ENCODE measurements at places on chromosomes 3 and 15.

DNA sequence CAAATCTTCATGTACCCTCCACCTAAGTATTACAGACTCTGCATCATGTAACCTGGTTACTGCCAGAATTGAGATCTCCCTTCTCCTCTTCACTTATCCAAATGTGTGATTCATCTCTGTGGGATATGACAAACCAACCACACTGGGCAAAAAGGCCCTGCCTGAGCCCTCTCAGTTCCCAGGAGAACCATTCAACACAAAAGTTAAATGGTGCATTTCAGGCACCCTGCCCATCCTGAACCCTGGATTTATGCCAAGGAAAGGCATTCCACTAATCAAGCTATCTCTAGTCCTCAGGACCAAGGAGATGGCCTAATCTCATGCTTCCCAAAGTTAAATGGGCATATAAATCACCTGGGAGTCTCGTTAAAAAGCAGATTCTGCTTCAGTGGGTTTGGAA is 108.5 kb downstream of the TNIK start:
- DNase-seq, result peak; percentile 95

DNA sequence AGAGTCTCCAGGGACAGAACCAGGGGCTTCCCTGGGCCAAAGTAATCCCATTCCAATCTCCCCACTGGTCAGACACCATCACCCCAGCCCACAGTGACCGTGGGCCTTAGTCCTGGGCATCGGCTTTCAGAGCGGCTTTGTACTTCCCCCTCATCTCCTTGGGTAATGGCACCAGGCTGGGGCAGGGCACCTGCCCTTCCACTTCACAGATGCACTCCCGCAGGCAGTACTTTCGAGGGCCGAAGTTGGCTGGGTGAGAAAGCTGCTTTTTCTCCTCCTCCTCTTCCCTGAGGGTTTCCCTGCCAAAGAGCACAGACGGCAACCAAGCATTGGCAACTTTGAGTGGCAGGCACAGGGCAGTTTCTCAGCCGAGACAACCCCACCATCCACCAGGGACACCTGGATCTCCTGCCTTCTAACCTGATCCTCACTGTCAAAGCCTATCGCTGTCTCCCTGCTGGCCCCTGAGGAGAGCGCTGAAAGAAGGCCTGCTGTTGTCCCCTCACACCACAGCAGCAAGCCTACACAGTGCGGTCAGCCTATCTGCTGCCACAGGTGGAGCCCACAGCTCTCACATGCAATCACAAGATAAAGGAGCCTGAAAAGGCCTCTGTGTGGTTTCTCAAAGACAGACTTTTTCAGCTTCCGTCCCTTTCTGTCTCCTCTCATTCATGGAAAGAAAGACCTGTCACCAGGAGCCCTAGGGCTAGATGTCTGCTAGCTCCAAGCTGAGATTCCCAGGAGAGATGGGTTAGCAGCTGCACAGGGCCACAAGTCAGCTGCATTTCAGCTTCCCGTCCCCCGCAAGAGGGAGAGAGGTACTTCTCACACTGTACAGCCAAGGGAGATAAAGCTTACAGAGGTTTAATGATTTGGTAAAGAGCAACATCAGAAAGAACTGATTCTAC is 12.5 kb downstream of the MRPS25 start:
- DNase-seq, result no peak

GRCh38 chr3:126259411-126260391 is 79.3 kb upstream of the ALDH1L1 start:
- no peak for DNase-seq

DNA sequence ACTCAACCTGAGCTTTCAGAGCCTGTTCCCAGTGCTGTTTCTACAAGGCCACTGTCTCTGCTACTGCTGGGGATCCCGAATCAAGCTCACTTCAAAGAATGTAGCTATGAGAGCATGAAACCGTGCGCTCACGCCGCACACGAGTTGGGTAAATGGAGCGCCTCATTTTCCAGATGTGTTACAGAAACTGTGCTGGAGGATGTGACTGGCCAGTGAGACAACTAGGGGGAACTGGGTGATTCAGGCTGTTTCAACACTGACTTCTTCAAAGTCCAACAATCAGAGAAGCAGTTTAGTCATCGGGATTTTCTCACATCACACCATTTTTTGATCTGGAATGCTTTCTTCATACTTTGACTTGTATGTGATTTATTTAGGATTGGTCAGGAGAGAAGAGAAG is 3.5 kb downstream of the ZNF710 start:
- DNase-seq, result peak; percentile 95

DNA sequence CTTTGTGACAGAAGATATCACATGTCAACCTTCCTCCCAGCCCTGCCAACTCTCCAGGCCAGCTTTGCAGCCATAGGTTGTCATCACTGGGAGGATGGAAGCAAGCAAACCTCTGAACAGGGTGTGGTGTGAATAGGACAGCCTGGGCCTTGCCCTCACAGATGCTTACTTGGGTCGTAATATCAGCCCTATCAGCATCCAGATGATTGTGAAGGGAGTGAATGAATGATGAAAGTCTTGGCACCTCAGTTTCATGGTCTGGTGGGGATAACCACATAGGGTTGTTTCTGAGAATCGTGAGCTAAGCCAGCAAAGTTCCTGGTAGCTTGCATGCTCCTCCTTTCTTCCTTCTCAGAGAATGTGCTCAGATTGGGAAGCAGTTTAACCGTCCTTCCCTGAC is 55.1 kb upstream of the POLR2M start:
- DNase-seq, result no peak

DNA sequence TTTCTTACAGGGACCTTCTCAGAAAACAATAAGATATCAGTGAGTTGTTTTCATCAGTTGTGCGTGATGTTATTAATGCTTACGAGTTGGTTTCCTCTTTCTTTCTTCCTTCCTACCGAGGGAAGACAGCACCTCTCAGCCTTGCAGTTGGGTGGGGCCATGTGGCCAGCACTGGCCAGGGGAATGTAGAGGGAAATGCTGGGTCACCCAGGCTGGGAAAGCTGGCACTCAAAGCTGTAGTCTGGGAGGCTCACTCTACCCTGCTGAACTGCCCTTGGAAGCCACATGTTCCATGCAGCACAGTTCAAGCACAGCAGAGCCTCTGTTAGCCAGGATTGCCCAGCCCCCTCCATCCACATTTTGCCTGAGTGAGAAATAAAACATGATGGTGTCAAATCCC is 10.1 kb upstream of the CHCHD6 start:
- DNase-seq, result no peak

DNA sequence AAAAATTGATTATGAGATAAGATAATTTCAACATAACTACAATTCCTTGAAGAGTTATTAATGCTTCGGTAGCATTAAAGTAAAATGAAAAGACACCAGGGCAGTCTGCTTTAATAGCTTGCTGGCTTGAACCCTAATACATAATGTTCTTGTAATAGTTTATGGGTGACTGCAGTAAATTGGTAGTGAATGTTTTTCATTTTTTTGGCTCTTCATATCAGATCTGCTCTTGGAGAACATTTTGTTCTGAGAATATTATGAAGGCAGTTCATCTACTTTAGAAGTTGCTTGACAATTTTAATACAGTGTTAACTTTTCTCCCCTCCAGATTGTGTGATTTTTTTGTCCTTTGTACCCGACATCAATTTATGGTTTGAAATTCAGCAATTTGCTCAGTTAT is 128.4 kb downstream of the ZBTB20 start:
- no peak for DNase-seq

- no peak for DNase-seq
Observed at GRCh38 chr3:71026634-71027578, 556.6 kb downstream of the FOXP1 start.

- DNase-seq, result no peak
Observed at GRCh38 chr15:44719293-44719999, 8.1 kb downstream of the B2M start.

- DNase-seq, result no peak
Observed at GRCh38 chr3:46183330-46183729, 24.8 kb downstream of the CCR1 start.

DNA sequence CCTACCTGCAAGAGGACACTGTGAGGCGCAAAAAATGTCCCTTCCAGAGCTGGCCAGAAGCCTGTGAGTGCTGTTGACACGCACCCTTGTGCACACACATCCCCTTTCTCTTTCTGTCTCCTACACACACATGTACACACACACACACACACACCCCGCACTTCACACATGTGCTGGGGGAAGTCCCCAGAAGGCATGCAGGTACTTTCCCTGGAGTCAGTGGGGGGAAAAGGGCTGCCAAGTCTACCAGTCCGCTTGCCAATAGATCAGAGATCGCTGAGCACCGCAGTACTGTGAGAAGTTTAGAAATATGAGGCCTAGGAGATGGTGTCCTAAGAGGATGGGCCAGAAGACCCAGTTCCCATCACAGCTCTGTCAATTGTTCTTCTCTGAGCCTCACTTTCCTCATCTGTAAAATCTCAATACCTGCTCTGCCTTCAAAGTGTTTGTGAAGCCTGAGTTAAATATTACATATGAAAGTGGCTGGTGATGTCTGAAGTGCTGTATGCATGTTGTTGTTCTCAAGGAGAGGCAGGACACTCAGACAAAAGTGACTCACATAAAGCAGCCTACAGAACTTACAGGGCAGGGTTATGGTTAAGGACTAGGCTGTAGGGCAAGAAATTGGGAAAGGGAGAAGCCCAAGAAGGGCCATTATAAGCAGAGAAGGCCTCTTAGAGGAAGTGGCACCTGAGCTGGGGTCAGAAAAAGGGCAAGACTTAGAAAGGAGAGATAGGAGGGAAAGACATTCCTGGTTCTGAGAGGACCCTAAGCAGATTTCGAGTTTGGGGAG is 6.8 kb downstream of the IL17RE start:
- no peak for DNase-seq

GRCh38 chr15:40441565-40442531 is 1.1 kb downstream of the BAHD1 start:
- no peak for DNase-seq

- no peak for DNase-seq
Observed at GRCh38 chr15:79516646-79517045, 84.5 kb downstream of the MINAR1 start.

GRCh38 chr3:52245322-52246263 is at the start of gene PPM1M:
Gene PPM1M (plus strand): TSS chr3:52245759. CDS start chr3:52245825, 66 bp downstream.
- no peak for DNase-seq

DNA sequence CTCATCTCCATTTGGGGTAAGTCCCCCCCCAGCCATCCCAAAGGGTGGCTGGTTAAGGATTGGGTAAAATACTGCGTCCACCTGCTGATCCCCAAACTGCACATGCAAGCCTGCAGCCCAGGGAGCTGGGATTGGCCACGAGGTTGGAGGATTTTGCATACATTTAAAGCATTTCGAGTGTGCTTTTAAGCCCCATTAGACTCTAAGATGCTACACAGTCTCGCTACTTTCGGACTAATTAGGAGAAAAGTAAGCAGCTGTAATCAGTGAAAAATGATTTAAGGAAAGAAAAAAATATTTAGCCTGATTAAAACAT is 23.9 kb downstream of the SLC6A6 start:
- no peak for DNase-seq

DNA sequence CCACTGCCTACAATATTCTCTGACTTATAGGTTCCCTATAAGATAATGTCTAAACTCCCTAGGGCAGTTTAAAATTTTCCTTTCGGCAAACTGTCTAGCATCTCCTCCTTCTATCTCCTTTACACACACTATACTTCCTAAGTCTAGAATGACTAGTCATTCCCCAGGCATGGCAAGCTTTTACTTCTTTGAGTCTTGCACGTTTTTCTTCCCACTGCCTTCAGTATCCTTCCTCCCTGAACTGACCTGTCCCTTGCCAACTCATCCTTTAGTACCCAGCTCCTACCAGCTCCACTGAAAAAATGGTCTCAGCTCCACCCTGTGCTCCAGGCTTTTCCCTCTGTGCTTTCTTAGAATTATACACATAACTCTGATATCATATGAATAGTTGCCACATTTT is 93.8 kb upstream of the KBTBD8 start:
- DNase-seq, result no peak
